CD8-positive, alpha-beta memory T cell (primary cell): ENCODE measurements at places on chromosomes 5 and 9.

- DNase-seq: no peak
Measured at GRCh38 chr5:96431376-96432187, 1.5 kb downstream of the PCSK1 start.

DNA sequence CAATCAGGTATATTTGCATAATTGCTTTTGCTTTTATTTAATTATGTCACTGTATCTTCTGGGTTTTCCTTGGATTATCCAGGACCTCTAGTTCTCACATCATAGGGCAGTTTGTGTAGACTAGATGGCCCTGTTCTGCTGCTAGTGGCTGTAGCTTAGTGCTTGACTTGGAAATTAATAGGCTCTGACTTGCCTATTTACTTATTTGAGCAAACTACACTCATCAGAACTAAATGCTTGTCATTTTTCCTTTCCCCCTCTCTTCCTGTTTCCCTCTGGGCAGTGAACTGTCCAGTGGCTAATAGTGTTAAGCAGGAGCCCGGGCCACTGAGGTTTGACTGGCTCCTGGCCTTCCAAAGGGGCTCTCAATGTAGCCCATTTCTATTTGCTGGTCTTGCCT is 135.7 kb downstream of the MAN2A1 start:
- DNase-seq: no peak

DNA sequence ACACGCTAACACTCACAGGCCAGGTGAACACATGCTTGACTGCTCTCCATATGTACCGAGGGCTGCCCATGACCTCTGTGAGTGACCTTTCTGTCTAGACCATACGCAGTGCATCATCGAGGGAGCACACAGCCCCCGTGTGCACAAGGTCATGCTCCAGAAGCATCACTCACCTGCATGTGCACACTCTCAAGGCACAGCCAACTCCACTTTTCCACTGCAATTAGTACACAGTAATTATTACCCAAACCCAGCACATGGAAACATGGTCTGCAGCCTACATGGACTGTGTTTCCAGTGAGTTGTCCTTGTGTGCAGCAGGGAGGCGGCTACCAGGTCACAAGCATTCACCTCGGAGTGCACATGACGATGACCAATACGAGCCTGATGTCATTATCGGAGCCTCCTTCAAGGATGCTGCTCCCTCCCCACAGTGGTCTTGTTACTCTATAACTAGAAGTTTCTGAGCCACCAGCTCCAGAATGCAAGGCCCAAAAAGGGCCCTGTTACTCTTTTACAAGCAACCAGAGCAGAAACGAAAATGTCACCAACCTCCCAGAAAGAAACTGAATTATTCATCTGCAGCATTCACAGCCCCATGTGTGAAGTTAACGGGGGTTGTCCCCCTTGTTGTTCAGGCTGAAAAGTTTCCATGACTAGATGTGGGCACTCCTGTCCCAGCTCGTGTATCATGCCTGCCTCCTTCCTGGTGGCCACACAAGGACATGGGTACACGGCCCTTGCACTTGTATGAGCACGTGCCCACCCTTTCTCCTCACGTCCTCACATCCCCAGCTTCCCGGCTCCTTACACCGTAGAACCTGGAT is 31.2 kb downstream of the SEMA4D start:
- no peak for DNase-seq

GRCh38 chr5:54524704-54525103 is 7.1 kb downstream of the SNX18 start:
- DNase-seq: no peak

DNA sequence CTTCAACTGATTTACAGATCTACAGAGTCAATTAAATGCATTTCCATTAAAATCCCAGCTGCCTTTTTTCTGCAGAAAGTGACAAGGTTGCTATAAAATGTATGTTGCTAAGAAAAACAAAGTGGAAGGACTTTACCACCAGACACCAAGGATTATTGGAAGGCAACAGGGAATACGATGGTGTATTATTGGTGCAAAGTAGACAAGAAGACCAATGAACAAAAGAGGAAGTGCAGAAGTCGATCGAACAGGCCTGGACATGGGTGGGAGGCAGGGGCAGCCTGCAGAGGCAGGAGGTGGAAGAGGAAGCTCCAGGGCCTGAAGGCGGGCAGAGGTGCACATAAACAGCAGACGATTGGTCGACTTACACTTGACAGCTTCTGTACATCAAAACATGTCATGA is 10.6 kb upstream of the SLC6A19 start:
- no peak for DNase-seq

GRCh38 chr5:119402081-119402480 is 46.3 kb downstream of the TNFAIP8 start:
- no peak for DNase-seq

DNA sequence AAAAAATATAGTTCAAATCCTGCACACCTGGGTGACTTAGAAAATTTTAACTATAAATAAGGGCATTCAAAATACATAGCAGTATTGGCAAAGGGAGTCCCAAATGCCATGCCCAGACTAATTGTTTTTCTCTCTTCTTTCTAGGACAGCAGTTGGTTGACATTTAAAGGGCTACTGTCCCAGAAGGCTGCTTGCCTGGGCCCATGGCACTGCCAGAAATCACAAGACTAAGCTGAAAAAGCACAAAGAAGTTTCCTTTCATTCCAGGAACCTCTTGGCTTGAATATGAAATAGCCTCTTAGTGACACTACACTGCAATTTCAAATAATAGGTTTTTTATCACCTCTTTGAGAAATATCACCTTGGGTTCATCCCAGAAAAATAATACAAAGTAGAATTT is 388.9 kb upstream of the TRPC7 start:
- no peak for DNase-seq

- DNase-seq: no peak
Measured at GRCh38 chr5:85671223-85671970, 946.3 kb upstream of the COX7C start.

GRCh38 chr9:113176803-113177202 is 26.0 kb downstream of the SLC31A2 start:
- DNase-seq: no peak

DNA sequence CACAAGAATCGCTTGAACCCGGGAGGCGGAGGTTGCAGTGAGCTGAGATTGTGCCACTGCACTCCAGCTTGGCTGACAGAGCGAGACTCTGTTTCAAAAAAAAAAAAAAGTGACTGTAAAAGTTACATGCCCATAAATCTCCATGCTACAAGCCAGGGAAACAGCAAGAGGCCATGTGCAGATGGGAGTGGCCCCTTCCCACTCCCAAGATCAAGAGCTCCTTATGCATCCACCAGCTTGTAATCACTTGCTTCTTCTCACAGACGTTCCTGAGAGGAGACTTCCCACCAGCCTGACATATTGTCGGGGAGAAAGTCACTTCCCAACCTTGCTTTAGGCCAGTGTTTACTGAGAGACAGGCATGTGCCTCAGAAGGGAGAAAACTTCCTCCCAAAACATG is 45.6 kb upstream of the N4BP3 start:
- no peak for DNase-seq

GRCh38 chr5:61563401-61563800 is 231.3 kb downstream of the ZSWIM6 start:
- DNase-seq: no peak

GRCh38 chr5:60162441-60162840 is 268.9 kb upstream of the PDE4D start:
- no peak for DNase-seq

DNA sequence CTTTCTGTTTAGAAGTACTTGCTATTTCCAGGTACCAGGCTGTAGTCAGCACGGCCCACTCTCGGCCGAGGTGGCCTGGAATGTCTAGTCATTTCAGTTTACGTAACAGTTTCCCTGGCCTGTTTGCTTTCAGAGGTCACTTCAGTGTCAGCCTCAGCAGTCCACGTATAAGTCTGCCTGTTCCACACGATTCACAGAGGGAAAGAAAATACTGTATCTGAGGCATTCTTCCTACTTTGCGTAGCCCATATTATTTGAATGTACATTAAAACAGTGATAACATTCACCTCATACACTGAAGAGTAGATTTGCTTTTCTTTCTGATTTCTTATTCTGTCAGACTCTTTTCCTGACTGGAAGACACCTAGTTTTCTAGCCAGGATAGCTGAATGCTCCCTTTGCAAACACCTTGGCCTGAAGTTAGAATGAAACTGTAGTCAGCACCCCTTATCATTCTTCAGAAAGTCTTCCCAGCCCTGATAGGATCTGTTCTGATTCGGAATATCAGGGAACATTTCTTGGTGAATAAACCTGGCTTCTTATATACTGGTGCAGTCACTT is 140.9 kb downstream of the AOPEP start:
- no peak for DNase-seq

- DNase-seq: no peak
Measured at GRCh38 chr5:132408965-132409364, 39.5 kb downstream of the SLC22A5 start.

DNA sequence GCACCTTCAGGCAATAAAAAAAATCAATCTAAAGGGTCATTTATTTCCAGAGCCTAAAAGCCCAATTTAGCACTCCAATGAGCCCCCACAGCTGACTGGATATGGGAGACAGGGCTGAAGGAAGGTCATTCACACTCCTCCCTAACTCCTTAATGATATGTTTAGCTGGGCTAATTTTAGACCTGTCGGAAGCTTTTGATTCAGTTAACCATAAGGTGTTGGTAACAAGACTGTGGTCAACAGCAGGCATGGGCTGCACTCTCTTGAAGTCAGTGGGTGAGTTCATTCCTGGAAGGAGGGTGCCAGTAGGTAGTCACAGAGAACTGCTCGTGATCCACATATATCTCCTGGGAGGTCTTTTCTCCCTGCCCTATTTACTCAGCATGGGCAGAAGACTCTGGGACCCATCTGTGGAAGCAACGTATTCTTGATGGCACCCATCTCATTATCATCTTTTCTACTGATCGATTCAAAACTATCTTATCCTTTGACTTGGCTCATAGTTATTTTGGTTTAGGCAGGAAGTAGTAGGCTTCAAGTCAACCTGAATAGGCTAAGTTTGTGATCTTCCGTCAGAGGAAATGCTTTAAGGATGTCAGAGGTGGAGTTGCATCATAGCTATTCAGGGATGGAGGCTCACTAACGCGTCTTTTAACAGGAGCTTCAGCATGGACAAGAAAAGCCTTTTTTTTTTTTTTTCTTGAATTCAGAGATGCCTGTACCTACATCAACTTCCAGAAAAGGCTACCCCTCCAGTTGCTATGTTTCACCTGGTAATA is 367.7 kb upstream of the SLC30A5 start:
- DNase-seq: no peak

- DNase-seq: no peak
Measured at GRCh38 chr5:143063175-143063970, 293.2 kb downstream of the ARHGAP26 start.

- peak; percentile 7 for DNase-seq
Measured at GRCh38 chr9:91905991-91906469, 44.0 kb downstream of the ROR2 start.
